Right cardiac atrium (tissue), 5 donors: ENCODE measurements at places on chromosomes 2 and 18. TPM values are rescaled to one million over a fixed set of nuclear protein-coding genes. Genes with fewer than 3 reads are reported as not detected.

The PIEZO2 gene
- 0.18 TPM for polyA plus RNA-seq

The PLGLB1 gene
- 0.81 TPM for polyA plus RNA-seq

The TMEM247 gene
- not detected for polyA plus RNA-seq

The MYCN gene
- polyA plus RNA-seq, result 0.29 TPM

The SPATA3 gene
- not detected for polyA plus RNA-seq

The CCDC148 gene
- polyA plus RNA-seq, result 0.23 TPM

The FSHR gene
- 0.11 TPM for polyA plus RNA-seq

The IL1RN gene
- 0.54 TPM for polyA plus RNA-seq

The CYP27A1 gene
- polyA plus RNA-seq, result 14.0 TPM

DNA sequence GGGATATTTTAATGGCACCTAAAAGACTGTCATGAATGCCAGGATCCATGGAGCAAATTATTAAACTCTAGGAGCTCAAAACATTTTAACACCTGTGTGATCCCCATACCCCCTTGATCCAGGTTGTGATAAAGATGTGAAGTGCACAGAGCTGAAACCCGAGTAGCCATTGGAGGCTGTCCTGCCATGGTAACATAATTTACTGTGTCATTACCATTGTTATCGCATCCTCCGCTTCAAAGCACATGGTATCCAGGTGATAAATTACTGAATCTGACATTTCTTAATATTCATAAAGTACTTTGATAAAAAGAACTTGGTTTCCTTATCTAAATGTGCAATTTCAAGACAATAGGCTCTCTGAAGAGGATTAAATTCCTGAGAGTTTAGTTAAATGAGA is 109.3 kb downstream of the CHST9 start:
- DNase-seq, result no peak

DNA sequence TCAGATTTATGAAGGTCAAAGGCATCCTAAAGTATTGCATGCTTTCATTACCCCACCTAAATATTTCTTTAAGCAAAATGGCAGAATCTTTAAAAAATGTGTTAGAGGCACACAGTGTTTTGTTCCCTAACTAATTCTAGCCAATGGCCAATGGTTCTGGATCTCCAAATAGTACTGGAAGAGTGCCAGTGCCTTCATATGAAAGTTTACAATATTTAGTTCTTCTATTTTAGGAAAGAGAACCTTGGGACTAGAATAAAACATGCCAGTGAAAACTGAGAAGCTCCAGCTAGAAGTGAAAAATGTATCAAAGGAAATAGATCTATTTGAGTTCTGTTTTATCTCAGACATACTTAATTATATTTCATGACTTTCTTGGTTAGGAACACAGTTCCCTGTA is 37.1 kb downstream of the TACR1 start:
- no peak for DNase-seq

GRCh38 chr2:7190587-7191324 is 273.5 kb downstream of the RNF144A start:
- DNase-seq, result no peak

- DNase-seq, result no peak
Observed at GRCh38 chr2:10012963-10013461, 30.3 kb upstream of the KLF11 start.

DNA sequence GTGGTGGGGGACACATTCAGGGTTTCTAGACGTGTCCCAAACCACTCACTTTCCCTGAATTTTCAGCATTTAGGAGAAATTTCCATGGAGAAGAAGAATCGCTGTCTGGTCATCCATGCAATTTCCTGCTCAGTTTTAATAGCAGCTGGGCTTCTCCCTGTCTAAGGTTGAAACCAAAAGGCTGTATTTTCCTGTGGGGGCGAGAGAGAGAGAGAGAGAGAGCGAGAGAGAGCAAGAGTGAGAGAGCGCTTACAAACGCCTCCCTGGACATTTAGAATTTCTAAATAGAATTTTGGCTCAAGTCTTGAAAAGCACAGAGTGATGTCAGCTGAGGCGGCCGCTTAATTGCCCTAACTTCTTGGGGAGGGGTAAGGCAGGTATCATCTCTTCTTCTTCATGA is 110.8 kb downstream of the SETBP1 start:
- no peak for DNase-seq

GRCh38 chr18:13265008-13265910 is 46.7 kb downstream of the LDLRAD4 start:
- DNase-seq, result no peak

- no peak for DNase-seq
Observed at GRCh38 chr2:137051778-137052398, 286.5 kb downstream of the THSD7B start.

- DNase-seq, result peak; percentile 93
Observed at GRCh38 chr2:240913810-240914644, 7.9 kb downstream of the CROCC2 start.

DNA sequence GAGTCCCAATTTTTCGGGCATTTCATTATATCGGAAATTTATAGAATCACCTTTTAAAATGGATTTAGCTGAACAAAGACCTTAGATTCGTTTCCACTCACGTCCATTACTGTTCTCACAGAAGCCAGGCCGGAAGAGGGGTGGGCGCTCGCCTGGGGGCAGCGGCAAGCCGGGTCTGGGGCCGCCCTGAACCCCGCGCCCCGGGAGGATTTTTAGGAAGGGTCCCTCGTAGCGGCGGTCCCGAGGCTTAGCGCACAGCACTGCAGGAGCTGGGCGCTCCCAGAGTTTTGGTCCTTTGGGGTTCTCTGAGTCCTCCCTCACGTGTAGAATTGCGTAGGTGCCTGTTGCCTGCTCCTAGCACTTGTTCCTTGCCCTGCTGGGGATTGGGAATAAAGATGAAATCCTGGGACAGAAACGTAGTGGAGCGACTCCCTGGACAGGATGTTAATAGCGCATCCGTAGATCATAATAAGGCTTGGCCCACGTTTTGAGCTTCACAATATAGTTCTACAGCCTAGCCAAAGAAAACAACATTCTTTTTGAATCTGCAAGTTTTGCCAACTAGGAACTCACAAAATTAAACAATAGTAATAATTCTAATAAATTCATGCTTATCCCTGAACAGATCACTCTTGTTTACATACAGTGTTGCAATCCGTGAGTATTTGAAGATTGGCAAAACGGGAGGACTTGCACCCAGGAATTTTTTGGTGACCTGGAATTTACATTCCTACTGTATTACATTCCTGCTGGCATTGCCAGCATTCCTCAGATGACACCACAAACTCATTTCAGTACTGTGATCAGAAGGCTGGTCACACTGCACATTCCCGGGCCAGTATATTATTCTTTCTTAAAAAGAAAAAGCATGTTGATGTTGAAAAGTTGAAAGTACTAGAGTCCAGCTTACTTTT is 875 bp downstream of the C18orf63 start:
- peak; percentile 31 for DNase-seq

DNA sequence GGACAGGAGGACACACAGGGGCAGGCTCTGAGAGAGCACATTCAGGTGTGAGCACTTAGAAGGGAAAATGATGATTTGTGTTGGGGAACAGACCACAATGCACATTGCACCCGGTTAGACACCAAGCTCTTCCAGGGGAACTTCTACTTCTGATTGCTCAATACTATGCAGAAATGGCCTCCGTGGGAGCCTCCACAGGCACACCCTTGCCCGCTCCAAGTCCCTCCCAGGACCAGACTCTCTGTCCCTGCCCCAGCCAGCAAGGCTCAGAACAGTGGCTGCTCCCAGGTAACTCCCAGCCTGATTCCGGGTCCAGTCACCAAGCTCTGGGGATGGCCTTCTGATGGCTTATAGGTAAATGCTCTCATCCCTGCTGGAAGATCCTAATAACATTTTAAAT is 56.2 kb downstream of the BCL2L11 start:
- no peak for DNase-seq

GRCh38 chr2:19228715-19229114 is 129.7 kb downstream of the OSR1 start:
- DNase-seq, result no peak

DNA sequence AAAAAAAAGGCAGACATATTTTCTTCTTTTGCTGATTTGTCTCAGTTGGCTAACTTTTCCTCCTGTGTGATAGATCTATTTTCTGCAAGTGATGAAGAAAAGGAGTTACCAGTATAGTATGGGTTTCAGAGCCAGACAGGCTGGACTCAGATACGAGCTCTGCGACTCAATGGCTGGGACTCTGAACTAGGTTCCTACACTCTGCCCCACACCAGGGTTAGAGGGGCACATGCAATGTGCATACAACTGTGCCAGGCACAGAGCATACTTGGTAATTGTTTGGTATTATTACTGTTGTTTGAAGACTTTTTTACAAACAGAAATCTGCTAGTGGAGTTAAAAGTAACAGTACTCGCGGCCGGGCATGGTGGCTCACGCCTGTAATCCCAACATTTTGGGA is 21.8 kb downstream of the RNF149 start:
- no peak for DNase-seq

DNA sequence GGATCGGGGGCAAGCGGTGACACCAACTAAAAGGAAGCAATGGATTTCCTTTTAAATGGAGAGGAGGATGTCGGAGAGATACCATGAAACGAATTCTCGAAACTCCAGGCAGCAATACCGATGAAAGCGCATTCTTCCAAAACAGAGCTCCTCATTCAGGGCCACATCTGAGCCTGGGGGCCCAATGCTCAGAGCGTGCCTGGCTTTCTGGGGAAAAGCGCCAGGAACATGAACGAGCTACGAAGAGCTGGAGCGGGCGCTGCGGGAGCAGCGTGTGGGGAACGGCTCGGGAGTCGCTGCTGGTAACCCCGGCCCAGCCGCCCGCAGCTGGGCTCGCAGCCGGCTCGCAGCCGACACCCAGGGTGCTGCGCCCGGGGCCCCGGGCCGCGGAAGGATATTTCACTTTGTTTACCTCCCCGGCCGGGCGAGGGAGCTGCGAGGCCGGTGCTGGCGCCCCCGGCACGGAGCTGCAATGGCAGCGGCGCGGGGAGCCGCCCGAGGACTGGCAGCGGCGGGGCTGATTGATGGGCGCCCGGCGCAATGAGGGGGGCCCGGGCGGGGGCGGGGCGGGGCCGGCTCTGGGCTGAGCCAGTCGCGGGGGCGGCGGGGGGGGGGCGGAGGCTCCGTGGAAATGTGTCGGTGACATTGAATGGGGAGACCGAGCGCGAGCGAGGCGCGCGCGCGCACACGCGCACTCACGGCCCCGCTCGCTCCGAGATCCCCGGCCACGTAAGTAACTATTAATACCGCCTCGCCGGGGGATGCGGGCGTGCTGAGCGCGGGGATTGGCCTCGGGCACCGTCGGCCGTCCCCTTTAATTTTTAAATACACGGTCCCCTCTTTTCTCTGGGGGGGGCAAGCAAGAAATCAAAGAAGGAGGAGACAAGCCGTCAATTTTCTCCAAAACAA is at the start of gene TRIB2:
TRIB2 (plus strand) TSS at position 655 of the 909 bp plus-strand sequence. CDS start 1,372 bp downstream, outside the sequence.
- peak; percentile 97 for DNase-seq
